Cardiac muscle cell (in vitro differentiated cells and primary cell): ENCODE measurements at places on chromosomes 16 and 17. TPM values are rescaled to one million over a fixed set of nuclear protein-coding genes. Genes with fewer than 3 reads are reported as not detected.

PRAC1 gene
- total RNA-seq = not detected in 2 replicates

CACNG3 gene
- total RNA-seq = not detected in 2 replicates

NOD2 gene
- 0.18 TPM in 1 of 2 replicates, not detected in the other for total RNA-seq

CCL14 gene
- total RNA-seq = not detected in 2 replicates

PPL gene
- total RNA-seq = 6.4 and 10.8 TPM in 2 replicates

SEC14L5 gene
- total RNA-seq = 0.21 and 0.35 TPM in 2 replicates

CLEC3A gene
- total RNA-seq = not detected in 2 replicates

ENPP7 gene
- total RNA-seq = not detected in 2 replicates

FBXL16 gene
- 0.12 and 0.74 TPM in 2 replicates for total RNA-seq

G6PC1 gene
- not detected in 2 replicates for total RNA-seq

FBXO39 gene
- total RNA-seq = not detected in 2 replicates

WNK4 gene
- 0.04 and 1.6 TPM in 2 replicates for total RNA-seq

RTN4RL1 gene
- total RNA-seq = 34.3 and 45.4 TPM in 2 replicates

CD300LB gene
- total RNA-seq = not detected in 2 replicates

ANKRD40CL gene
- not detected in 2 replicates for total RNA-seq

CLEC19A gene
- total RNA-seq = not detected in 2 replicates

TMC7 gene
- 0.81 and 1.5 TPM in 2 replicates for total RNA-seq

JMJD6 gene
- total RNA-seq = 23.5 and 25.1 TPM in 2 replicates

PLEKHM1 gene
- 16.7 and 50.8 TPM in 2 replicates for total RNA-seq

ICAM2 gene
- not detected in 2 replicates for total RNA-seq

PLXDC1 gene
- total RNA-seq = 8.4 and 25.0 TPM in 2 replicates

IRX6 gene
- total RNA-seq = 0.07 and 0.09 TPM in 2 replicates

VPS35 gene
- total RNA-seq = 58.9 and 63.2 TPM in 2 replicates

MAPT gene
- 1.3 and 2.9 TPM in 2 replicates for total RNA-seq

CPHXL2 gene
- not detected in 2 replicates for total RNA-seq

SEPTIN1 gene
- total RNA-seq = 0.92 and 0.95 TPM in 2 replicates

EIF1 gene
- total RNA-seq = 153 and 285 TPM in 2 replicates

CNGB1 gene
- not detected in 2 replicates for total RNA-seq

SETD1A gene
- total RNA-seq = 10.4 and 32.3 TPM in 2 replicates

SEZ6 gene
- 0.07 and 0.21 TPM in 2 replicates for total RNA-seq

GPR142 gene
- total RNA-seq = not detected in 2 replicates

RCVRN gene
- total RNA-seq = 0.06 TPM in 1 of 2 replicates, not detected in the other

NEUROD2 gene
- total RNA-seq = not detected in 2 replicates

MED31 gene
- 7.1 and 15.7 TPM in 2 replicates for total RNA-seq

SLC5A11 gene
- not detected in 2 replicates for total RNA-seq

CCL5 gene
- total RNA-seq = not detected in 2 replicates

FZD2 gene
- total RNA-seq = 47.1 and 47.4 TPM in 2 replicates

KIFC3 gene
- 28.4 and 50.1 TPM in 2 replicates for total RNA-seq

NLRC3 gene
- total RNA-seq = 0.09 and 0.11 TPM in 2 replicates

GLOD4 gene
- 85.3 and 151 TPM in 2 replicates for total RNA-seq

CFAP97D1 gene
- 0.04 TPM in 1 of 2 replicates, not detected in the other for total RNA-seq

CLDN7 gene
- total RNA-seq = 0.32 and 0.51 TPM in 2 replicates

PABPN1L gene
- not detected in 2 replicates for total RNA-seq
